Left kidney (tissue), 8 donors: ENCODE measurements at places on chromosomes 4 and X.
A peak's percentile ranks its signal among the peaks of the same experiment; 100 is the strongest.

GRCh38 chrX:9003041-9003440 lies 30.9 kb downstream of the FAM9B start:
- DNase-seq: no peak

DNA sequence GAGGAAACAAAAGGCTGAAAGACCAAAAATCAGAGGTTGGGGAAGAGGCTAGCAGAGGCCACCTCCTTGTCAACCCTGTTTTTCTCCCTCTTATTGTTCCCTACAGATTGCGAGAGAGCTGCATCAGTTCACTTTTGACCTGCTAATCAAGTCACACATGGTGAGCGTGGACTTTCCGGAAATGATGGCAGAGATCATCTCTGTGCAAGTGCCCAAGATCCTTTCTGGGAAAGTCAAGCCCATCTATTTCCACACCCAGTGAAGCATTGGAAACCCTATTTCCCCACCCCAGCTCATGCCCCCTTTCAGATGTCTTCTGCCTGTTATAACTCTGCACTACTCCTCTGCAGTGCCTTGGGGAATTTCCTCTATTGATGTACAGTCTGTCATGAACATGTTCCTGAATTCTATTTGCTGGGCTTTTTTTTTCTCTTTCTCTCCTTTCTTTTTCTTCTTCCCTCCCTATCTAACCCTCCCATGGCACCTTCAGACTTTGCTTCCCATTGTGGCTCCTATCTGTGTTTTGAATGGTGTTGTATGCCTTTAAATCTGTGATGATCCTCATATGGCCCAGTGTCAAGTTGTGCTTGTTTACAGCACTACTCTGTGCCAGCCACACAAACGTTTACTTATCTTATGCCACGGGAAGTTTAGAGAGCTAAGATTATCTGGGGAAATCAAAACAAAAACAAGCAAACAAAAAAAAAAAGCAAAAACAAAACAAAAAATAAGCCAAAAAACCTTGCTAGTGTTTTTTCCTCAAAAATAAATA lies 179.9 kb downstream of the AR start:
- no peak for DNase-seq

DNA sequence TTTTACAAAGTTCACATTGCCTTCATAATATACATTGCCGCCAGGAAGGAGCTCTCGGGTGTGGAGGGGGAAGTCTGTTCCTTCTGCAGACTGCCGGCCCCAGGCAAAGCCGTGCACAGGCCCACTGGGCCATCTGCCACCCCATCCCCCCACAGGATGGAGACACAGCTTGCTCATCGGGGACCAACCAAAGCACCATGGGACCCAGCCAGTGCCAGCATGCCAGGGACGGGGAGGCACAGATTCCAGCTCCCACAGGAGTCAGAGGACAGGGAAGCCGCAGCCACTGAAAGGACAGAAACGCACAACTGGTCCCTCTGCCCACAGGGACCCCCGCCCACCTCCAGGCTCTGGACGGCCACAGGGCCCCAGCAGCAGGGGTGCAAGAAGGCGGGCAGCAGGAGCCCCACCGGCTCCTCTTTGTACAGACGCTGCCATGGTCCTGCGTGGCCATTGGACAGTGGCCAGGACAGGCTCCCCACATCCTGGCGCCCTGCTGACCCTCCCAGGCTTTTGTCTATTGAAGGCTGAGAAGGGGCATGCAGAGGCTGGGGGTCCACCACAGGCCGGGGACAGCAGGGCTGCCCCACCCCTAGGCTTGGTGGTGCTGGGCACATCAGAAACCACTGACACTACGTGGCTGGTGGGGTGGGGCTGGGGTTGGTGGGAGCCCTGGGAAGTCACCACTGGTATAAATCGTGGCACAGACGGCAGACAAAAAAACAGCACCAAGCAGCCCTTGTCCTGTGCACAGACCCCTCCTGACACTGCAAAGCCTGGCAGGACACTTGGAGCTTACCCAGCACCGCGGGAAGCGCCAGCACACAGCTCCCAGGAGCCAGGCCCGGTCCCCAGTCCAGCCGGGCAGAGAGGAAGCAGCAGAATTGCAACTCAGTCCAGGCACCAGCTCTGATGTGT lies 89.0 kb downstream of the FAM53A start:
- DNase-seq: no peak

DNA sequence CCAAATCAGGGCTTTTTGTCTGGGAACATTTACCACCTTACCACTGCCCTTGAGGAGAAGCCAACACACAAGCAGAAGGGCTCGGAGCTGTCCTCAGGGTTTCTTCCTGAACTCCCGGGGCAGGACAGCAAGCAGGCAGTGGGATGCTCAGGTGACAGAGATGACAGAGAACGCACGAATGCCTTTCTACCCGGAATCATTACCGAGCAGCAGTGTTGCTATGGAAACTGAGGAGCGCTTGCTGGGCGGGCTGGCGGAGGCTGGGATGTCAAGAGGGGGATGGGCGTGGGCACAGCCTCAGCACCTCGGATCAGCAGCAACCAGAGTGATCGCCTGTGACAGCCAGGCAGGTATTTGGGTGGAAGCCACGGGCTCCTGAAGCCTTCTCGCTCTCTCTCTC lies 17.8 kb downstream of the SSR4 start:
- DNase-seq: no peak

GRCh38 chr4:145308598-145308997 lies 128.2 kb upstream of the OTUD4 start:
- no peak for DNase-seq

DNA sequence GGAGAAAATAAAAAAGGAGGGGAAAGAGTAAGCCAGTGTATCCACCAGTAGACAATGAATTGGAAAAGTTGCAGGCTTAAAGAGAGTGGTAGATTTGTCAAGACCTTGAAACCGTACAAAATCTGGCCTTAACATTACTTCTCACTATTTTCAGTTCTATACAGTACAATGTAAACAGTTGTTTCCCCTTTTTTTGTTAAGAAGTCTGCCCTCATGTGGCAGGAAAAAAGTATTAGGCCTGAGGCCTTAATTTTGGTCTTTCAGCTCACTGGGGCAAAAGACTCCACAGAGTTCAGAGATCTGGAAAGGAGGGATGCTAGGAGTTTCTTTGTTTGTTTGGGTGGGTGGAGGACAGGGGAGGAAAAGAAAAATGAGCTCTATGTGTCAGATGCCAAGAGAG lies 92.8 kb upstream of the CCDC160 start:
- no peak for DNase-seq

- DNase-seq: no peak
Observed at GRCh38 chrX:118702741-118703140, 24.7 kb upstream of the IL13RA1 start.

- DNase-seq: no peak
Observed at GRCh38 chrX:26918631-26919030, 544.5 kb downstream of the PPP4R3C start.

- no peak for DNase-seq
Observed at GRCh38 chrX:131305926-131306325, 16.8 kb upstream of the IGSF1 start.

DNA sequence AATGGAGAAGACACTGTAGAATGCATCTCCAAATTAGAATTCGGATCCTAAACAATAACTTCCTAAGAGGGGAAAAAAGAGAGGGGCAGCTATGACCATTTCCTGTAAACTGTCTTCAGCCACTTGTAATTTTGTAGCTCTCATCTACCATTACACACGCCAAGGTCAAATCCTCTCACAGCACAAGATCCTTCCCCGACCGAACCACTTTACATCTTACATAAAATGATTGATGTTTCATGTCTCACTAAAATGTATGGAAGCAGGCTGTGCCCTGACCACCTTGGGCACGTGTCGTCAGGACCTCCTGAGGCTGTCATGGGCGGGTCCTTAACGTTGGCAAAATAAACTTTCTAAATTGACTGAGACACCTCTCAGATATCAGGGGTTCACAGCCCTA lies 24.1 kb upstream of the PBDC1 start:
- DNase-seq: peak; percentile 38

DNA sequence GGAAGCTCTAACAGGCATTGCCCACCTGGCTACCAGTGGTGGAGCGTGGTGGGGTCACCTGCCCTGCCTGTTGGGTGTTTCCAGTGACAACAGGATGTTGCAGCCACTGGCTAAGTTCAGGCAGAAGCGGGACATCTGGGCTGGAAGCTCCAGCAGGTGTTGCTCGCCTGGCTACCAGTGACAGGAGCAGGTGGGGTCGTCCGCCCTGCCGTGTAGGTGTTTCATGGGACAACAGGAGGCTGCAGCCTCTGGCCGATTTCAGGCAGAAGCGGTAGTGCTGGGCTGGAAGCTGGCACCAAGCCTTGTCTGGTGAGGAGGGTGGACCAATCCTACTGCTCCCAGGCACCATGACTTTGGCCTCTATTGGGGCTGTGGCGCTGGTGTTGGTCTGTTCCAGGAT lies 39.4 kb downstream of the RIPPLY1 start:
- no peak for DNase-seq

- DNase-seq: no peak
Observed at GRCh38 chr4:173448103-173448502, 49.2 kb upstream of the SCRG1 start.

- DNase-seq: no peak
Observed at GRCh38 chr4:133759428-133759827, 442.2 kb downstream of the PABPC4L start.

DNA sequence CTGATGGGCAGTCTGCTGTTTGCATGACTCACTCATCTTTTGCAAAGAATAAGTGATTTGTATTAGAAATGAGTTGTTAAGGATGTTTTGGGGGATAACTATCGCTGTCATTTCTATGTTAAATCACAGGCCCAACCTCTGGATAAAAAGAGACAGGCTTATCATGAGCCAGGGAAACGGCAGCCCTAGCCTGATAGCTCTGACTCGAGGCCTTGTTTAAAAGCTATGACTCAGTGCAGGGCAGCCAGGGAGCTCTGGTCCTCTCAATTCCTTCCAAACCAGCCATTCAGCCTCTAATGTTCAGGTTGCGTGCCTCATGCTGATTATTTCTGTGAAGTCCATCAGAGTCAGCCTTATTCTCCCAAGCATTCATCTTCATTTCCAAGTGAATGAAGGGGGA lies 305.9 kb upstream of the HAND2 start:
- no peak for DNase-seq

GRCh38 chr4:7893539-7893938 lies 46.1 kb downstream of the AFAP1 start:
- DNase-seq: no peak

DNA sequence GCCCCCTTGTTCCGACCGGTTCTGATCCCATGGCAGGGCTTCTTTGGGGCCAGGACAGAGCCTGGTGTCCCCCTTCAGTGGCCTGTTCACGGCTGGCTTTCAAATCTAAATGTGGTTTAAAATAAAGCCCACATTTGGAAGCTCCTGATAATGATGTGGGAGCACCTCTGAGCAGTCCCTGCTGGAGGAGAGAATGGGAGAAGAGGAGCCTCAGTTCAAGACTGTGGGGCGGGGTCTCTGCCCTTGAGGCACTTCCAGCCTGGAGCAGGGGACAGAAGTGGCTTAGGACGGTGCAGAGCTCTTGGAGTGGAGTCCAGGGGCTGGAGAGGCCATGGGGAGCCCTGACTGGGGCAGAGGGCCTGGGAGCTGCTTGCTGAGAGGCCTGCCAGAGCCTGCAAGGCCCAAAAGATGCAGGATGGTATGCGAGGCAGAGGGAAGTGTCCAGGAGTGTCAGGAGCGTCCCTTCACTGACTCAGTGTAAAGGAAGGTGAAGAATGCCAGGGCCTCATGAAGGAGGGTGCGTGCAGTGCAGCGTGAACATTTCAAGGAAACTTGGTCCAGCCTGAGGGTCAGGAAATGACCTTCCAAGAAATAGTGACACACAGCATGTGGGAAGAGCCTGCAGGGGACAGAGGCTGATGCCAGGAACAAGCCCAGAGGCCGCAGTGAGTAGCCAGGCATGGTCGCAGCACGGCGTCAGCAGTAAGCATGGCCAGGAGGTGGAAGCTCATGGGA lies 21.1 kb upstream of the TADA2B start:
- no peak for DNase-seq

DNA sequence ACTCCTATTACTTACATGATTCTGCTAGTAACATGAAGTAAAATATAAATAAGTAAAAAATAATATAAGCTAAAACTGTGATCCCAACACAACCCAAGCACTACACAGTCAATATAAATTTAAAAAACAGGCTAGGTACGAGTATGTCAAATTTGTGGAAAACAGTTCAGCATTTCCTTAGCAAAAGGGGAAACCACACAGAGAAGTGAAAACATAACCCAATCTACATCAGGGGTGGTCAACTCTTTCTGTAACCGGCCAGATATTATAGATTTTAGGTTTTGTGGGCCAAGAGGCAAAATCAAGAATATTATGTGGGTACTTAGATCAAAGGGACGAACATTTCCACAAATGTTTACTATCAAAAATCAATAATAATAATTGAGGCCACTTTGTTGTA lies 70.1 kb downstream of the CHST7 start:
- no peak for DNase-seq

DNA sequence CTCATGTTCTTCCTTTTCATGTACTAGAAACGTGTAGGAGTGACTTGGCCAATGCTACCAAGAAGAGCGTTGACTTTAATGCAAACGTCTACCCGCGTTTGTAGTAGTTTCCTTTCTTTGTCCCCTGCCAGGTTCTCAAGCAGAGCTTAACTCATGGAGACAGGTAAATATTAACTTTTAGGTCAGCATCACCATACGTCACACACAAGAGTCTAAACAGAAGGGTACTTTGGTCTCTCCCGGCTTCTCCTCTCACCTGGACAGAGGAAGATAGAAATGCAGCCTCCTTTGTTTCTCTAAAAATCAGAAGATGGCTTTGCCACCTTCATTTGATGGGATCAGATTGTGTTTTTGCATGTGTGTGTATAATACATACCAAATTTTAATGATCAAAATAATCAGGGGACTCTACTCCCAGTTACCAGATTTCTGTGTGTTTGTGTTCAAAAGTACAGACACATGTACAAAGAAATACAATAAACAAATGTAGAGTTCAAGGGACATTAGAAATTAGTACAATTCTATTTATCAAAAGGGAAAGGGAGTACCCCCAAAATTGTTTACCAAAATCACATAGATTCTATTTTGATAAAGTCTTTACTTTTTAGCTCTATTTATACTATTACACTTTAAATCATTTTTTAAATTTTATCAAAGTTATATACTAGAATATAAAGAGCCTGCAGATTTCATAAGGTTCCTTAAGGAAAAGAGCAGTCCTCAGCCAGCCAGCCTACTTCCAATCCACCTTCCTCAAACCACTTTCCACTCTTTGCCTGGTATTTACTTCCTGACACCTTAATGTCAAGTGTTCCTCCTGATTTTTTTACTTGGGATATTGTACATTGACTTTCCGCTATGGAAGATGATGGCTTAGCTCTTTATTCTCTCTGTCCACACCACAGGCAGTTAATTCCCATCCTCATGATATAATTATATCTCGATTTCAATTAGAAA lies 195.5 kb downstream of the RELL1 start:
- DNase-seq: no peak

DNA sequence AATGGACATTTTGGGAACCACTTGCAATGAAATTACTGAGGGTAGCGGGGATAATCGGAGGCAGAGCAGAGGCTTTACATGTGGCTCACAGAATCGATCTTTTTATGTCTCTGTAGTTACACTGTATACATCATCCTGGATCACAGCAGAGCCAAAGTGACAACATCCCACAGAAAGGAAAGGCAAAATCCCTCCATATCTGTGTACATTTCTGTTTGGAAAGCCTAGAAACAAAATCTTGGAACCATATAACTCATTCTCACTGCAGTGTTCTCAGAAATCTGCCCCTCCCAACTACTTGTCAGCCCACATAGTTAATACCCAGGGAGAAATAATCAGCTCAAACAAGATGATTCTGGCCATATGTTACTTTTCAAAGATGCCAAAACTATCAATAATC lies 211.6 kb downstream of the DCLK2 start:
- no peak for DNase-seq
